ENCODE measurements at places on chromosomes 2 and 18.
A peak's percentile ranks its signal among the peaks of the same experiment; 100 is the strongest.

- no peak for DNase-seq
Observed at GRCh38 chr2:146844226-146844990, 1000.4 kb upstream of the ACVR2A start.

- DNase-seq: no peak
Observed at GRCh38 chr18:11047817-11048216, 101.6 kb downstream of the PIEZO2 start.

DNA sequence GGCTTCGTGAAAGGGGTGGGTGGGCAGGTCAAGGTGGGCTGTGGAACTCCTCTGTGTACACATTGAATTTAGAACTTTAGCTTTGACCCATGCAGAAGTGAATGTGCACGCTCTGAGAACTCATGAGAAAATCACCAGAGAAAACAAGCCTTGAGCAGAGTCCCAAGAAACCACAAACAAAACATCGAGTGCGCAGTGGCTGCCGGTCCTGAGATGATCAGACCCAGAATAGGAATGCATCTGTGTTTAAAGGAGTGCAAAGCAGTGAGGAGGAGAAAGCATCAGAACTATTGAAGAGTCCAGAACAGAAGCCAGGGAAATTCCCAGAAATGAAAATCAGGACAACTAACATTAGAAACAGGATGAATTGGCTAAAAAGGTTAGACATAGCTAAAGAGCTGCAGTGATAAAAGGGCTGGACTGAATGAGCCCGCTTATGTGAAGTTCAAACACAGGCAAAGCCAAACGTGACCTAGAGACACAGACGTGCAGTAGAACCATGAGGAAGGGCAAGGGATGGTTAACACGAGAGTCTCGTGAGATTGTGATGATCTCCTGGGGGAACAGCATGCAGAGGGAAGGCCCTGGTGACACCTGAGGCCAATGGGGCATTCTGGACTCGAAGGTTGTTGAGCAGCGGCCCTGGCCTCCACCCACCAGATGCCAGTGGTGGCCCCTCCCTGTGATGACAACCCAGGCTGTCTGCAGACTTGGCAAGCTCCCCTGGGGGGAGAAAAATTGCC lies 16.4 kb upstream of the TXNL4A start:
- DNase-seq: no peak

GRCh38 chr18:62522178-62522503 lies 684 bp upstream of the ZCCHC2 start:
- no peak for DNase-seq

DNA sequence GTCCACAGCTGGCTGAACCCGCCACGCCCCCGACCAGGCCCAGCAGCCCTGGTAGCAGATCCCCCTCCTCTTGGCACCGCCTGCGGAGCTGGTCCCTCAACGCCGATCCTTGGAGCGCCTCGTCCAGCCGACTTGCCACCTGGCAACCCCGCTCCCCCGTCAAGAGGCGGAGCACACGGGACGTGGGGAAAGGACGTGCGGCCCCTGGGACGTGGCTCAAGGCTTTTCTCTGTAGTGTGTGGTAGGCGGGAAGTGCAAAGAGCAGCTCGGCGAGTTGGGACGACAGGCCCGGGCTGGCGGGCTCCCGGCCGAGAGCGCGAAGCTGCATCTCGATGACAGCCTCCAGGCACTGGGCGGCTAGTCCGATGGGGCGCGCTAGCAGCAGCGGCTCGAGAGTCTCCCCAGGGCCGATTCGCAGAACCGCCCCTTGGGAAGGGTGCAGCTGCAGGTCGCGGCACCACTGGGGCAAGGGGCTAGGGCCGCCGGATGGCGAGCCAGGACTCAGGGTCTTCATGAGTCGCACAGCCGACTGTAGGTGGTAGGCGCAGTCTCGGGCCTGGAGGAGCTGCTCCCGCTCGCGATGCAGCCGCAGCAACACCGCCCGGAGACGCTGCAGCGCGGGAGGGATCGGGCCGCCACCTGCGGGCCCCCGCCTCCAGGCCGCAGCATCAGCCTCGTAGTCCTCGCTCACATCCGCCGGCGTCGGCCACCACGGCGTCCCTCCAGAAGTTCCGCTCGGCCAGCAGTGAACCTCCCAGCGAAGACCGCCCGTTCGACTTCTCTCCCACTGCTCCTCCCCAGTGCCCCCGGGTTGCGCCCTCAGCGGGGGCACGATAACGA lies 617 bp downstream of the CCDC142 start:
- peak; percentile 64 for DNase-seq

- DNase-seq: no peak
Observed at GRCh38 chr2:234676783-234677450, 180.0 kb upstream of the ARL4C start.

DNA sequence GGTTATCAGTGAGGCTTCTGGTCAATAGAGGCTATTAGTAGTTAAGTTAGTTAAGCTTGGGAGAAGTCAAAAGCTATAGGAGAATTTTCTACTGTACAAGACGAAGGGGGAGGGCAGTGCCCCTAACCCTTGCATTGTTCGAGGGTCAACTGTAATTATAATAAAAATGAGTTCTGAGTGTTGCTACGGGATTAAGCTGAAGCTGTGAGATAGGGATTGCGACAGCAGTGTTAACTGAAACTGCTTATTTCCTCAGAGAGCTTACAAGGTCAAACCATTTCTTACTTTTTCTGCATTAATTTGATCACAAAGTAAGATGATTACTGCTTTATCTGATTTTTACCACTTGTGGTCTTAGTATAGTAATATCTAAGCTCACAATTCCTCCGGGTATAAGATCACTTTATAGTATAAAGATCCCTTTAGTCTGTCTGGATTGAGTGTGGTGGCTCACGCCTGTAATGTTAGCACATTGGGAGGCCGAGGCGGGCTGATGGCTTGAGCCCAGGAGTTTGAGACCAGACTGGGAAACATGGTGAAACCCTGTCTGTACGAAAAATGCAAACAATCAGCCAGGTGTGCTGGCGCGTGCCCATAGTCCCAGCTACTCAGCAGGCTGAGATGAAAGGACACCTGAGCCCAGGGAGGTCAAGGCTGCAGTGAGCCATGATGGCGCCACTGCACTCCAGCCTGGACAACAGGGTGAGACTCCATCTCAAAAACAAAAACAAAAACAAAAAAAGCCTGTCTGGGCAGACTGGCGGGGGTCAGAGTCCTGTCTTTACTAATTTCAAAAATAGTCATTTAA lies 119.5 kb upstream of the TLK1 start:
- DNase-seq: no peak
